ENCODE measurements at places on chromosomes 1 and 21.

DNA sequence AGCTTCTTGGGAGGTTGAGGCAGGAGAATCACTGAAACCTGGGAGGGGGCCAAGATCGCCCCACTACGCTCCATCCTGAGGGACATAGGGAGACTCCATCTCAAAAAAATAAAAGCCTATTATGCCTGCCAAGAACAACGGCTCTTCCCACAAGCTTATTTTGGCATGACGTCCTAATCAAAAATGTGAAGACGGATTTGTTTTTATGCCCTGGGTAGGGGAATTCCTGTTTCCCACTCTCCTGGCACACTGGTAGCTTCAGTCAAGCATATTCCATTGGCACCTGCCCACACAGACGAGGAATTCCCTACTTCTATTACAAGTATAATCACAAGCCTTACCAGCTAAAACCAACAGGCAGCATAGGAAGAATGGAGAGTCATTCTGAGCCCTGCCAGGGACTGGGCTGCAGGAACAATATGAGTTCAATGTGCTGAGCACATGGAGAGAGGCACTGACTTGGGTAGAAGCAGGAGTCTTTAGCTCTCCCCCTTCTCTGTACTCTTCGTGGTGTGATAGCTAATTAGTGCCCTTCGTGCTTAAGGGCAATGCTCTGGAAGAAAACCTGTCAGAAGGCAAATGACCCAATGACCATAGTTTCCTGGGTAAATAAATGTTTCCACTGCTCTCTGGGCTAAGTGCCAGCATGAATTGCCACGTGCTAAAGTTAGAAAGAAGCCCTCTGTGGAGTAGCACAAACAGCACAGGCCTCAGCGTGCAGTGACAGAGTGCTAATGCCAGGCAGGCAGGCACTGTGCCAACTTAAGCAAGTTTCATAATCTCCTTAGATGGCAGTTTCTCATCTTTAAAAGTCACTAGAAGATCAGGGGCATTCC, 16.8 kb downstream of the TNFSF4 start:
- DNase-seq: no peak

- peak; percentile 20 for DNase-seq
Measured at GRCh38 chr1:229440851-229441537, 7.1 kb upstream of the ACTA1 start.

DNA sequence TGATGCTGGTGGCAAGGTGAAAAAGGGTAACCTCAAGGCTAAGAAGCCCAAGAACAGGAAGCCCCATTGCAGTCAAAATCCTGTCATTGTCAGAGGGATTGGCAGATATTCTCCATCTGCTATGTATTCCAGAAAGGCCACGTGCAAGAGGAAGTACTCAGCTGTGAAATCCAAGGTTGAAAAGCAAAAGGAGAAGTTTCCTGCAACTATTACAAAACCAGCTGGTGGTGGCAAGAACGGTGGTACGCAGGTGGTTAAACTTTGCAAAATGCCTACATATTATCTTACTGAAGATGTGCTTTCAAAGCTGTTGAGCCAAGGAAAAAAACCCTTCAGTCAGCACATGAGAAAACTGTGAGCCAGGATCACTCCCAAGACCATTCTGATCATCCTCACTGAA, 13.7 kb upstream of the VPS45 start:
- no peak for DNase-seq

DNA sequence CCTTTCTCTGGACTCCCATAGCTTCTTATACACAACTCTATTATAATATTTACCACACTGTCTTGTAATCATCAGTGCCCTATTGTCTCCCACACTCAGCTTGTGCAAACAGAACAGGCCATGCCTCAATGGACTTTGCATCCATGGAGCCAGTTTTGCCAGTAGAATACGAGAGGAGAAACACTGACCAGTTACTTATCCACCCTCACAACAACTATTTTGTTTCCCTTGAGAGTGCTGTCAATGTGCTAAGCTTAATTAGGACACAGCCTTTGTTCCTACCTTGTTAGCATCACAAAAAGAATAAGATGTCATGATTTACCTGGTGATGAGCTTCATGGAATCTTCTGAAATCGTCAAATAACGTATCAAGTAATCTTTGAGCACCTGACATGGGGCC, 18.1 kb upstream of the LRRC52 start:
- DNase-seq: no peak

DNA sequence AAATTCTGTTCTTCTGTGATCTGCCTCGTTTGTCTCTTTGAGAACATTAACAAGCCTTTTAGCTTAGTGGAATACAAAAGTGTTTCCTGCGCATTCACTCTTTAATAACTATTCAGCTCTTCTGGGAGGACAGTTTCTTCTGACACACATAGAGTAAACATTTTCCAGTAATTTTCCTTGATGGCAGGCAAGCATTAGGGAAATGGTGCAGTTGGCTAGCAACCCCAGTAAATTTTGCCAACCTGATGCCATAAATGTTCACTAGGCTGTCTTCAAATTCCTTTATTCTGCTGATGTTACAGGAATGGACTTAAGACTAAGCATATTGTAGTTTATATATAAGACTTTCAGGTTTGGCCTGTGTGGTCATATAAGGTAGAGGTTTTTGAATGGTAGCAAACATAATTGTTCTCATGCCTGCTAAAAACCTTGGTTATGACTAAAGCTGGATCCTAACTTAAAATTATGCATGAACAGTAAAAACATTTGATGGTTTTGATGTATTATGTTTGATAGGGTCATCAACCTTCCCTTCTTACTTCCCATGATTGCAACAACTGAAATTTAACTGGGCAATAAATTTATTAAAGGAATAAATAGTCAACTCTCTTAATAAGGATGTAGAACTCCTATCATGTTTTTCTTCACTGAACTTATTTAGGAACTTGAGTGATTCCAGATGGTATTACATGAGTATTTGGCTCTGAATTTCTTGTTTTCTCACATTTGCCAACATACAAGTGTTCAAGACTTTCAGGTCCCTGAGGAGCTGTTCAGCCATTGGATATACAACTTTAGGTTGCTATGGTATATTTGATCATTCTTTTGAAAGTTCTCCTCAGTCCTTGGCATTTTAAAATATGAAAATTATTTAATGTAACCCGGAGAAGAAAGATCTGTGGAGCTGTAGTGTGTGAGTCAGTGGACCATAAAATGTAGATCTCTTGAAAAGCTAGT, 223.4 kb downstream of the FMN2 start:
- no peak for DNase-seq

- DNase-seq: no peak
Measured at GRCh38 chr1:180860535-180860934, 52.2 kb upstream of the KIAA1614 start.

DNA sequence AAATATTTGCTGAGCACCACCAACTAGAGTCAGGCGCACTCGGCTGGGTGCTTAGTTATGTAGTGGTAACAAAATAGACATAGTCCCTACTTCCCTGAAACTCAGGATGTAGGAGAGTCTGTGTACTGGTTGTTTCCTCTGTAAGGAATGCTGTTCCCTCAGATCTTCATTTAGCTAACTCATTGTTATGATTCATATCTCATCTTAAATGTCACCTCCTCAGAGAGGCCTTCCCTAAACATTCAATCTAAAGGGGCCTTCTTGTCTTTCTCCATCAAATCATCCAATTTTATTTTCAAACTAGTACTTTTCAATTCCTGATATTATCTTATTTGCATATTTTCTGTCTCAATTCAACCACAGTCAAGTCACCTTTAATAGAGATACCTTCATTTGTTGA, 132.9 kb downstream of the PIK3R3 start:
- no peak for DNase-seq

Data from activated CD4-positive, alpha-beta T cell treated with anti-CD3 and anti-CD28 coated beads for 36 hours (primary cell).